ELR (cell line): ENCODE measurements at places on chromosomes 4 and X.
A peak's percentile ranks its signal among the peaks of the same experiment; 100 is the strongest.

DNA sequence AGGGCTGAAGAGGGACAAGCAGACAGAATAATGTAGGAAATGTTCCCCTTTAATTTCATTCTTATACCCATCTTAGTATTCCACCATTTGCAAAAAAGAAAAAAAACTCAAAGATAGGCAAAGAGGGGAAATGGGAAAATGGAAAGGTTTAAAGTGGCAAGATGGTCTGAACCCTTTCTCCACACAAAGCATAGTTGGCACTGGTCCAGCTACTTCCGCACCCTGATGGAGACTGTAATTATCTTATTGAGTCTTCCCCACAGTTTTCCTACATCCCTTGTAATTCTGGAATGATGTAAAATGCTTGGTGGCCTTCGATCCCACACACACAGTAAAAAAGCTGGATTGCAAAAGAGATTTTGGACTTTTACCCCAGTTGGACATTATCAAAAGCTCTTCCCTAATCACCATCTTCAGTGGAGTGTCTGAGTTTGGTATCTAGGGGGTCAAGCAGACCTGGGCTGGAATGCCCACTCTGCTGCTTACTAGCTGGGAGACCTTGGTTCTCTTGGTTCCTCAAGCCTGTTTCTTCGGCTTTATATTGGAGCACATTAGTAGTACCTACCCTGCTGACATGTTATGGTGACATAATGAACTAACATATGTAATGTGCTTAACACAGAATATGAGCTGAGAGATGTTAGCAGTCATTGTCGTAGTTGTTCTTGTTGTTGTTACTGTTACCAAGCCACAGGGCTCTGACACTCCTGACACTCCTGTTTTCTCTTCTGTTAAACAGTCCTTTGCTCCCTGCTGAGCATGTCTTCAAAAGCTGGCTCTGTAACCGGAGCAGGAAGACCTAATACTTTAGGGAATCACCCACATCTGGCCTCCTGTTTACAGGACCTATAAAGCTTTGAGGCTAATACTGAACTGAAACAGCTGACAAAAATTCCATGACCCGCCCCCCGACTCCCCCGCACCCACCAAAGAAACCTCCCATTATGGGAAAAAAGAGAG is 4.7 kb downstream of the SRPX2 start:
- peak; percentile 43 for DNase-seq

GRCh38 chr4:3257103-3257555 is 8.2 kb downstream of the MSANTD1 start:
- DNase-seq, result no peak

DNA sequence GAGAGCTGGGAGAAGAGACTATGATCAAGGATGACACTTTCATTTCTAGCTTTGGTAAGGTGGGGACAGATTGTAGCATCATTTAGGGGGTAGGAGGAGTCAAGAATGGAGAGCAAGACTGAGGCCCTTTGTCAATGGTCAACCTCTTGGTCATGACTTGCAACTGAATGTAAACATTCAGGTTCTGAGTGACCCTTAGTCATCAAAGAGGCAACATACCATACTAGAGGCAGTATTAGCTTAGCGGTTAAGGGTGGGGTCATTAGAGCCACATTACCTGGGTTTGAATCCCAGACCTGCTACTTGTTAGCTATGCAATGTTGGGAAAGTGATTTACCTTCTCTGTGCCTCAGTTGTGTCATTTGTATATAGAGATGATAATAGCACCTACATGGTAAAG is 76.5 kb downstream of the MED28 start:
- peak; percentile 59 for DNase-seq

DNA sequence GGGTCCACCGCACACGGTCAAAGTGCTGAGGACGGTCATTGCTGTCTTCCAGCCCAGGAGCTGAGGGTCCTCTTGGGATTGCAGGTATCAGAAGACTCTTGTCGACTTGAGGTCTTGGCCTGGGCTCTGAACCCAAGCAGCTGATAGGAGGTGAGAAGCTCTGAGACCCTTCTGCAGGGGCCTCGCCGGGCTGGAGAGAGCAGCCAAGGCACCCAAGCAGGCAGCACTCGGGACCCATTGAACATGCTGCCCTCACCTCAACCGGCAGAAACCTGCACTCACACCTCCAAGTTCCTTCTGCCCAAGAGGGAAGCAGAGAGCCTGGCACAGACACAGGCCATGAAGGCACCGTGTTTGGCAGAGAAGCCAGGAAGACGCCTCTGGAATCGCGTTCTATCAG is 34.1 kb downstream of the PDHA1 start:
- no peak for DNase-seq

DNA sequence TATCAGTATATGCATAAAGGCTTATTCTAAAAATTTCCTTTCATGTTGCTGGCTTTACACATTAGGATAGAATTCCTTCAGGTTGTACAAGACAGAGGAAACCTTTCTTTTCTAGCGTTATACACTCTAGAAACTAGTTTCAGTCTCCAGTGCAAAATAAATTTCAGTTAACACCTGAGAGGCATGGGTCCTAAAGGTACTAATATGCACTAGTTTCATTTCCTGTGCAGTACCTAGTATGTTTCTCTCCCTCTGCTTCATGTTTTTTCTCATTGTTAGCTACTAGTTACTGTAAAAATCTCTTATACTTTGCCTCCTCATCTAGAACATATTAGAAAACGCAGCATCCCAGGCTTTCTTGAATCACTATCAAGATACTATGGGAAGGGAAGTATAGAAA is 54.0 kb downstream of the SNX25 start:
- no peak for DNase-seq

- no peak for DNase-seq
Measured at GRCh38 chr4:140085062-140085622, 68.8 kb downstream of the MAML3 start.
